ENCODE measurements at places on chromosomes 2 and 18.

GRCh38 chr18:63161032-63161760, 158.4 kb downstream of the BCL2 start:
- no peak for DNase-seq

DNA sequence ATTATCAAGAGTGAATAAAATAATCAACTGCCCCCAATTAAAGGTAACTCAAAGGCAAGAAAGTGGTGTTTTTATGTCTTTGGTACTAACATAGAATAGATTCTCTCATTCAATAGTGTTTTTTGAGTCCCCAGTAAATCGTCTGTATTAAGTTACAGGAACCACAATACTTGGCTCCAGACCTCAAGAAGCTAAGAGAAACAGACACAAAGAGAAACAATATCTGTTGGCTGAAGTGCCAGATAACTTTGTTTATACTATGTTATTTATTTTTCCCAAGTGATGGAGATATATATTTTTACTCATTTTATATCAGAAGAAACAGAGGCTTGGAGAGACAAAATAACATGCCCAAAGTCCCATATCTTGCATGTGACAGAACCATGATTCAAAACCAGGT, 201.7 kb upstream of the HNRNPA3 start:
- no peak for DNase-seq

DNA sequence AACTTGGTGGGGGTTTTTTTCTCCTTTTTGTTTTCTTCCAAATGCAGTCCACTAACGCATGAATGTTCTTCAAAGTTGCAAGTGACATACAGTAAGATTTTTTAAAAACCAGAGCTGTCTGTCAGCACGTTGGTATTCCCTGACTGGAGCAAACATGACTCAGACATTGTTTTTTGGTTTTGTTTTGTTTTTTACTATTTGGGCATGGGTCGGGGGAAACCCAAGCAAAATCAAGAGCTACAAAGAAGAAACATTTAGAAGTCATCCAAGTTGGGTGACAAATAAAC, 726 bp upstream of the CCDC88A start:
- DNase-seq: no peak

- DNase-seq: no peak
Observed at GRCh38 chr2:226122041-226122440, 677.6 kb downstream of the IRS1 start.

GRCh38 chr18:10442551-10442971, 11.9 kb upstream of the APCDD1 start:
- no peak for DNase-seq

- DNase-seq: no peak
Observed at GRCh38 chr2:9980520-9980919, 29.0 kb downstream of the GRHL1 start.

GRCh38 chr2:34549710-34550345, 950.7 kb upstream of the FAM98A start:
- DNase-seq: no peak

DNA sequence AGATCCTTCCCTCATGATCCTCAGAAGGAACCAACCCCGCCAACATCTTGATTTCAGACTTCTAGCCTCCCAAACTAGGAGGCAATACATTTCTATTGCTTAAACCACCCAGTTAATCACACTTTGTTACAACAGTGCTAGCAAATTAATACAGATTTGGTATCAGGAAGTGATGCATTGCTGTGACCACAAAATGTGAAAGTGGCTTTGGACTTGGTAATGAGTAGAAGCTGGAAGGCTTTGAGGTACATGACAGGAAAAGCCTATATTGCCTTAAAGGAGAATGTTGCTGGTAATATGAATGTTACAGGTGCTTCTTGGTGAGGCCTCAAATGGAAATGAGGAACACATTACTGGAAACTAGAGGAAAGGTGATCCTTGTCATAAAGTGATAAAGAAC, 260.3 kb downstream of the SATB2 start:
- no peak for DNase-seq

- DNase-seq: no peak
Observed at GRCh38 chr2:148642891-148643416, 1.6 kb upstream of the EPC2 start.

DNA sequence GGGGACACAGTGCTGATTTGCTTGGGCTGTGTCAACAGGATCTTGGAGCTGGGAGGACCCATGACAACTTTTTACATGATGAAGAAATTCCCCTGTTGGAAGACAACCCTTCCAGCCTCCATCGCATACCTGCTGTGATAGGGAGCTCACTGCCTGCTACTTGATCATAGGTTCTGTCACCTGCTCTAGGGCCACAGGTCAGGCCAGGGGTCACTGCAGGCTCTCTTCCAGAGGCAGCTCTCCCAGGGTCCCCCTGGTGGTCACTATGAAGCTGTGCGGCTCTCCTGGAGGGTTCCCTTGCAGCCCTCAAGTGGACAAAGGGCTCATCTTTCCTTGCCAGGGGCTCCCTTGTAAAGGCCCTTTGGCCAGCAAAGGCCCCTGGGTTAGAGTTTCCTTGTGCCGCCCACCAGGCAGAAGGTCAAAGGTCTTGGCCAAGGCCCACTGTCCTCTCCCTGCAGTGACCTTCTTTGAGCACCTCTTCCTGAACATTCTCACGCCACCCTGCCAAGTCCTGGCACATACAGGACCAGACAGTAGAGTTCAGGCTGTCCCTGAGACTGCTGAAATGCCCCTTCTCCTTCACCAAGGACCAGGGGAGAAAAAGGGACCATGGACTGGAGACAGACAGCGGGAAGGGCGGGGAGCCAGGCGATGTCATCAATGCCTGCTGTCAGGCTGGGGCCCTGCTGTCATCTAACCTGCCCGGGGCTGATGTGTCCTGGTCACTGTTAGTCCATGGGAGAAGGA, 345.1 kb downstream of the DYSF start:
- no peak for DNase-seq

DNA sequence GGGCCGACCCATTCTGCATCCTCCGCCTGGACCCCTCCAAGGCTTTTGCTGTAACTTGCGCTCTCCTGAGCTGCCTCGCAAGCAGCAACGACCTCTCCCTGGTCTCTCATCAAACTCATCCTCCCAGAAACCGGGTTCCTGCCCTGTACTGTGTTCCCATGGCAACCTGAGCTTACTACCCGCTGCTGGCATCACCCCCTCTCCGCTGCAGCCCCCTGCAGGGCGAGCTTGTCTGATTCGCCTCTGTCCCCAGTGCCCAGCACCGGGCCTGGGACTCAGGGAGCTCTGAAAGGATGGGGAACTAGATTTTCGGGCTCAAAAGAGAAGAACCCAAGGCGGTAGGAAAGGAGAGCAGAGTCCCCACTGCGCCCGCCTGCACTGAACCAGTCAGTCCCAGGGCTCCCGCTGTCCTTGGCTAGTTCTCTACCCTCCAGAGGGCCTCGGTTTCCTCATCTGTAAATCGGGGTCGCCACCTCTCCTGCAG, 463 bp downstream of the HS1BP3 start:
- DNase-seq: no peak

- no peak for DNase-seq
Observed at GRCh38 chr18:23459530-23459921, 6.4 kb downstream of the RIOK3 start.

GRCh38 chr2:134181219-134181618, 72.7 kb upstream of the MGAT5 start:
- DNase-seq: no peak

- no peak for DNase-seq
Observed at GRCh38 chr2:84969511-84970209, 1.3 kb upstream of the KCMF1 start.

DNA sequence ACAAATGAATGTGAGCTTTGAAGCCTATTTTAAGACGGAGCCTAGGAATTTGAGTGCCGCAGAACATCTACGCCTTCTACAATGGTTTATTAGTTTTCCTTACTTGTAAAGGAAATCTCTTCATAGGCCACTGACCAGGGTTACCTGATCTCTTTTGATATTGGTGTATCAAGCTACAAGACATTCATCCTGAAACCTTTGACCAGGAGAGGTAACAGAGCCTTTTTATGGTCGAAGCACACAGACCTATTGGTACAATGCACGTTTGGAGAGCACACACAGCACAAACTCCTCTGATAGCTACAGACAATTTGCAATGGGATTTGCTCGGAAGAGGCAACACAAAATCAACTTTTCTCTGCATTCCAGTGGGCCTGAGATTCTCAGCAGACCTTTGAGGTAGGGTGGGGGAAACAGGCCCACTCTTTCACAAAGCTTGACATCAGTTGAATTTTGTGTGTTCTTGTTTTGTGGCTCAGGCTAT, 12.8 kb downstream of the MYCN start:
- DNase-seq: no peak

- no peak for DNase-seq
Observed at GRCh38 chr2:56813490-56813889, 629.7 kb downstream of the CCDC85A start.

DNA sequence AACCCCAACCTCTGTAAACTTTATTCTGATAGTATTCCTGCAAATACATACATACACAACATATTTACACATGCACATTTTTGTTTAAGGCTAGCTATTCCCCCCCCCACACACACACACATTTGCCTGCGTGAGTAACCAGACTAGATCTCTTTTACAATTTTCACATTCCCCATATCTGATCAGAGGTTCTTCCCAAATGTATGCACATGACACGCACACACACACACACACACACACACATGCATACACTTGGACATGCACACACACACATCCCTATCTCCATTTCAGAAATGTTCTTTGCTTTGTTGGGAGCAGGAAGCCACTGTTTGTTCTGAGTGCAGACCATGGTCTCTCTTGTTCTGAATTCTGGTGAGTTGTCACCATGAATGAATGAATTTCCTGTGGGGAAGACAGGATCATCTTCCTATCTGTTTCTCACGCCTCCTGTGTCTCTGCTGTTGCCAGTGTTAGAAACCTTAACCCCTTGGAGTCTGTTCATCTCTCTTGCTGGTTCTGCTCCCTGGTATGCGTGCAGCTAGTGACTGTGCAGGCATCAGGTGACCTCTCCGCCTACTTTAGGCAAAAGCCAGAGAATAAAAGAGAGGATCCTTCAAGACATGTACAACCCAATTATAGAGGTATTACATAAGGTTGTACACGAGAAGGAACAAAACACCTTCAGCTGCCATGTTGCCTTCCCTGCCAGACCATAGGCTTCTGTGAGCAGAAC, 251.0 kb upstream of the RAB12 start:
- no peak for DNase-seq

DNA sequence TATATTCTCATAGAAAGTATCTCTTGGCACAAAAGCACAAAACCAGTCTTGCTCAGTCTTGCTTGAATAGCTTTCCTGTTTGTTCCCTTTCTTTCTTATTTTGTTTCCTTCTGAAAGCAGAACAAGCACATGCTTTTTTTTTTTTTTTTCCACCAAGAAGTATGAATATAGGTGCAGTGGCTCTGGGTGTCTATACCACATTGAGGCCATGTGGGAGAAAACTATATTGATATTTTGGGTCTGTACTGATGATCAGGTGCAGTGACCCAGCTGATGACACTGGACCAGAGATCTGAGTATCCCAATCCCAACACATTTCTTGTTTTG, 28.7 kb downstream of the GEMIN6 start:
- no peak for DNase-seq

GRCh38 chr2:15189216-15189615, 371.9 kb downstream of the NBAS start:
- DNase-seq: no peak

GRCh38 chr2:64329848-64330247, 124.1 kb upstream of the LGALSL start:
- no peak for DNase-seq

- DNase-seq: no peak
Observed at GRCh38 chr2:37402636-37403035, 58.2 kb downstream of the QPCT start.

DNA sequence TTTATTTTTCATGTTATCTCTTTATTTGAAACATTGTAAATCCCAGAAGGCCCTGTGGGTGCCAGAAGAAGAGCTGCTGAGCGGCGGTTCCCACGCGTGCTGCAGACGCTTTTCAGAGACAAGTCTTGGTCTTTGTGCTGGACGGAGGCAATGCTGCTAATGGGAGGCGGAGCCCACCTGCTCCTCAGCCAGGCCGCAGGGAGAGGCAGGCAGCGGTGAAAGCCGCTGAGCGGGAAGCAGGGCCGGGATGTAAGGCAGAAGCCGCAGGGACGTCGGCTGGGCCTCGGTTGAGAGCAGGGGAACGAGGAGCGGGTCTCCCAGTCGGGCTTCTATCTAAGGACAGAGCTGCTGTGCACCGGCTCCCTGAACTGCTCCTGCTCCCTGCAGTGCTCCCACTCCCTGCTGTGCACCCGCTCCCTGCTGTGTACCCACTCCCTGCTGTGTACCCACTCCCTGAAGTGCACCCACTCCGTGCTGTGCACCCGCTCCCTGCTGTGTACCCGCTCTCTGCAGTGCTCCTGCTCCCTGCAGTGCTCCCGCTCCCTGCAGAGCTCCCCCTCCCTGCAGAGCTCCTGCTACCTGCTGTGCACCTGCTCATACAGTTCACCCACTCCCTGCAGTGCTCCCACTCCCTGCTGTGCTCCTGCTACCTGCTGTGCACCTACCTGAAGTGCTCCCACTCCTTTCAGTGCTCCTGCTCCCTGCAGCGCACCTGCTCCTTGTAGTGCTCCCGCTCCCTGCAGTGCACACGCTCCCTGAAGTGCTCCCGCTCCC, 16.4 kb downstream of the TMEM18 start:
- DNase-seq: no peak

DNA sequence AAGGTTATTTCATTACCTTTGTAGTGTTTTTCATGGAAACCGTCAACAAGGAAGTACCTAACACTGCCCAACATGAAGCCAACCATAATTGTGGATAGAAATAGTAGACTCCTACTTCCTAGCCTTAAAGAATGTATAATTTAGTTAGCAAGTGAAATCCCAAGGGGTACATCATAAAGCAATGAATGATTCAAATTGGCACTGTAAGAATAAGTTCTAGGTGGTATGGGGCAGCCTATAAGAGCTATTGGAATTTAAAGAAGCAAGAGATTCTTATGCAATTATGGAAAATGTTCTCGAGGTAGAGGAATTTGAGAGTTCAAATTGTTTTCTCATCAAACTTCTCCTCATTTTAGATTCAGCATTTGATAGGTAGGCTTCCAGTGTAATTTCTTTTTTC, 157.9 kb downstream of the FMNL2 start:
- DNase-seq: no peak

GRCh38 chr2:24774373-24774772, 18.8 kb downstream of the PTRHD1 start:
- DNase-seq: no peak

DNA sequence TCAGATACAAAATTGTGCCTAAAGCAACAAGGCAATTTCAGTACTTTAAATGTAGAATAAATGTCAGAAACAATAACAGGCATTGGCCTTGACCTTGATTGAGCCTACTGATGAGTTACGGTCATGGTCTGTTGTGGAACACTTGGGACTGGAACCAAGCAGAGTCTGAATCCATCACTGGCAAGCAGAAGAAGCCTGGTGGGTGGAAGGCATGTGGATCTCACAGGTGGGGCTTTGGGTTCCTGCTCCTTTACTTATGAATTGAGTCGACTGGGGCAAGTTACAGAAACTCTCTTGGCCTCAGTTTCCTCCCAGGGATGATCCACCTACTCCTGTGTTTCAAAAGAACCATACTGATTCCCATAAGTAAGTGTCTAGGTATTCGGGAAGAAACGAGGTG, 102.3 kb downstream of the KCNF1 start:
- DNase-seq: no peak
